ENCODE measurements at places on chromosomes 1 and 21.

DNA sequence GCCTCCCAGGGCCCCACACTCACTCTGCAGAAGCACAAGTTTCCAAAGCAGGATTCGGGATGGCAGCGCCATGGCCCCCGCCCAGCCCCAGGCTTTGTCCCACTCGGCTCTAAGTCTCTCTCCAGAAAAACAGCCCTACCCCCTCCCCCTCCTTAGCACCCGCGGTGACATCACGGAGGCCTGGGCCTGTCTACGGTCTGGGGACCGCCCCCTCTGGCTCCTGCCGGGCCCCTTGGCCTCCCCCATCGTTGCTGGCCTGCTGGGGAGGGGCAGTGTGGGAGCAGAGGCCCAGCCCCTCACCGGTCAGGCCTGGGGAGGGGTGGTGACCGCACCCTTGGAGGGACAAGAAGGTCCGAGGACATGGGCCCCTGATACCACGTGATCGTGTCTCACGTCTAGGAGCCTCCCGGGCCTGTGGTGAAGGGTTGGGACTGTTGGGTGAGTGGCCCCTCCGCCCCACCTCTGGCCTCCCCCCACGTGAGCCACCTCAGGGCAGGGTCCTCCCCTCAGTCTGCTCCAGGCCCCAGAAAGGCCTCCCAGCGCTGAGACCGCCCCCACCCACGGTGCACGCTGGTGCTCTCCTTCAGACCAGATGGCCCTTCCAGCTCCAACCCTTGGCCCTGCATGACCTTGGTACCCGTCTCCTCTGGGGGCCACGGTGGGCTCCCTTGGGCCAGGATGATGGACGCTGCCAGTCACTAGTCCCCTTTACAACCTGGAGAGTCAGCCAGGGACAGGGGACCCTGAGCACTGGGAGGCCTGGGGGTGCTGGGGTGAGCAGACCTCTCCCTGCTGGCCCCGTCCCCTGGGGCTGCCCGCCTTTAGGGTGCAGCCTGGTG is at the start of gene MXRA8:
MXRA8 (minus strand) TSS at position 123 of the 839 bp plus-strand sequence; CDS start at position 72, 51 bp downstream.
- DNase-seq, result no peak

DNA sequence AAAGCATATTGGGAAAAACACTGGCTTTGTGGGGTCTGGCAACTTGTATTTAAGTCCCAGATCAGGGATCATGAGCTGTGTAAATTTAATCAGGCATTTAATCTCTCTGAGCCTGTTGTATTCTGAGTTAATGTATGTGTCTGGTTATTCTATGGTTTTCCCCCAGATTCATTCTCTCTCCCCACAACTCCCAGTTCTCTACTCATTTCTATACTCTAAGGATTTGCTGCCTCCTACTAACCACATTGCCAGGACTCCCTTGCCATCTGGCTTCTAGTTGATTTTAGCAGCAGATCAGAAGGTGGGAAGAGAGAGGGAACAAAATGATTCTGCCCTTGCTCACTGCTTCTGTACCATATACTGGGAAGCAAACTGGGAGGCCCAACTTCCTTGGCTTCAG is 31.4 kb upstream of the S1PR1 start:
- no peak for DNase-seq

- DNase-seq, result no peak
These were observed 28.6 kb downstream of the PUM1 start for GRCh38 chr1:31036749-31037500.

GRCh38 chr1:47564570-47564969 is 126.7 kb downstream of the FOXD2 start:
- DNase-seq, result no peak

DNA sequence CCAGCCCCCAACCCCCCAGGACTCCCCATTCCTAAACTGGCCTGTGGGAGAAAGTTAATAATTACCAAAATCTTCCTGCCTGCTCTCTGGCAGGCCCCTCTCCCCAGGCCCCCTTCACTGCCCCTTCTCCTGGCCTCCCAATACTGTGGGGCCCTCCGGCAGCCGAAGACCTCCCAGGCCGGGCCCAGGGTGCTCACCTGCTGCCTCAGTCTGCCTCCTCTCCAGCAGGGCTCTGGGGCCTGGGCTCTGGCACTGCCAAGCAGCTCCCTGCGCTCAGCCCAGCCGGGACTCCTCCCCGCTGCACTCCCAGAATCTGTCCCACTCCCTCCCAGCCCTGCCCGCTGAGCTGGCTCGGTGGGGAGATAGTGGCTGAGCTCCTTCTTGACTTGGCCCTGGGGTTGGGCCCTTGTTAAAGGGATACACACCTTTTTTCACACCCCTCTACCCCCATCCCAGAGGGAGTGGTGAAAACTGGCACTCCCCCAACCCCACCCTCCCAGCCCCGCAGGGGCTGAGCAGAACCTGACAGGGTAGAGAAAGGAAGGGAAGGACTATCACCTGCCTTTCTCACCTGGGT is at the start of gene S100A16:
S100A16 (minus strand) TSS at position 383 of the 577 bp plus-strand sequence. CDS start 4,986 bp downstream, outside the sequence.
- no peak for DNase-seq

- no peak for DNase-seq
These were observed 119.3 kb downstream of the RERE start for GRCh38 chr1:8698012-8698630.

GRCh38 chr1:117499071-117499470 is 106.8 kb upstream of the TENT5C start:
- DNase-seq, result no peak

- no peak for DNase-seq
These were observed 11.9 kb upstream of the TCP10L start for GRCh38 chr21:32597205-32597604.

GRCh38 chr1:204084247-204084772 is 11.4 kb downstream of the SOX13 start:
- DNase-seq, result no peak

GRCh38 chr1:112054510-112054909 is 65.0 kb upstream of the KCND3 start:
- no peak for DNase-seq

- DNase-seq, result no peak
These were observed 327.3 kb downstream of the RWDD3 start for GRCh38 chr1:95561346-95561745.

DNA sequence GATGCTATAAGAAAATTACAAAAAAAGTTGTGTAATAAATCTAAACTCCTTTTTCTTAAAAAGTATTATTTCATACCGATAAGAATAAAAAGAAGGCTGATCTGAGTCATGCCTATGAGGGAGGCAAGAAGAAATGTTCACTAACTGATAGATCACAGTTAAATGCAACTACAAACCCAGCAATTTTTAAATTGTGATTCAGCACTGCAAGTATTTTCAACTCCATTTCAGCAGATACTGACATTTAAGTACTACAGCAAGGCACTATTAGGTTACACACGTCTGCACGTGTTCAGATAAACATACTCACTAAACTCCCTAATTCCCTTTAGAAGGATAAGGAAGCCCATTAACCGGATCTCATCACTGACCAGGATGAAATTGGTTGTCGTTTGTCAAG is 213.3 kb upstream of the ZRANB2 start:
- no peak for DNase-seq

- no peak for DNase-seq
These were observed 8.8 kb upstream of the IFNLR1 start for GRCh38 chr1:24195874-24196273.

DNA sequence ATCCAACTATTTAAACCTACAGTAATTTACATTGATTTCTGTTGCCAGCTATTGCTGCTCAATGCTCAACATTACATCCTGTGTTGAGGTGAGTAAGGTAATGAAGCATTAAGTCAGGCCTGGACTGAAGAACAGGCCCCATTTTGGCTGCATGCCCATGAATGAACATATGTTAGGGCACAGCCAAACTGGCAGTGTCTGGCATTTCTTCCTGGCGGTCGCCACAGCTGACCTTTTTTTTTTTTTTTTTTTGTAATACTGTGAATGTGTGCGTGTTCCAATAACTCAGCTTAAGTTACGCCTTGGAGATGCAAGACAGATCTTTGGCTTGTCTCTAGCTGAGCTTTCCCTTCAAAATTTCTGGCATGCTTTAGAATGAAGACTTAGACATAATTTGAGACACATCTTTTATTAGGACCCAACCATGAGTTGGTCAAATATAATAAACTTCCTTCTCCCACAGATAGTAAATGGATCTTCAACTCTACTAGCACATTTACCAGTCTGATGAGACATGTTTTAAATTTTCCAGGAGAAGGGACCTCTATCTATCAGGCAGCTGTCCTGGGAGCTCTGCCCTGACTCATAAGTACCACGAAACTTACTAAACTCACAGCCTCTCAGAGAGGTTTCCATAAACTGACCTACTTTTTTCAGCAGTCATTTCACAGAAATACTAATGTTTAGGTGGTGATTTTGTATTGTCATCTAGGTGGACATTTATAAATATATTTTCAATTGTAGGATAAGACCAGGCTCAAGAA is 341.1 kb upstream of the RUNX1 start:
- DNase-seq, result no peak

GRCh38 chr1:87279966-87280535 is 48.6 kb upstream of the LMO4 start:
- DNase-seq, result no peak

DNA sequence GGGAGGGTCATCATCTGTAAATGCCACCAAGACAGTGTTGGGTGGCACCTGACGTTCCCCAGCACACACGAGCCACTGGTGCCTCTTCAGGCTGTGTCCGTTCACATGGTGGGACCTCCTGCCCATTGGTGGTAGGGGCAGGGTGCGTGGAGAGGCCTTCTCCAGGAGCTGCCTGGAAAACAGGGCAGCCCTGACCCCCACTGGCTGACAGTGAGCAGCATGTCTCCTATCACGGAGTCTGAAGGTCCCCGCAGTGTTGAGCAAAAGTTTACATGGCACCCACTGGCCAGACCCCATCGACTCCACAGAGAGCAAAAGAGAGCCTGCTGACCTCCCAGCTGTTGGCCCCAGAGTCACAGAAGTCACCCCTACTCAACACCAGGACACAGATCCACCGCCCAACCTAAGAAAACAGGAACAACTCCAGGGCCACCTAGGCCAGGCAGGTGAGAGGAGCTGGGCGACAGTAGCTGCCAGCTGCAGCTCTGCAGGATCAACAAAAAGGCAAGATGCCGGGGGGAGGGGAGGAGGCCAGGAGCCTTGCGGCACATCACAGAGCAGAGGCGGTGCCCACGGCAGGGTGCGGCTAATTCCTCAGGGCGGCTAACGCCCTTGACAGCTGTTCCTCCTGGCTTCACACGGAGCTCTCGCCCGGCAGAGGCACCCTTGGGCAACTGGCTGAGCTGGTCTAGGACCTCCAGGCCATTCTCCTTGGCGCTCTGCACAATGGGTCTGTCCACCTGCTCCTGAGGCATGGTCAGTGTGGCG is 14.4 kb upstream of the IFI6 start:
- DNase-seq, result no peak

- DNase-seq, result no peak
These were observed at the start of gene EDARADD for GRCh38 chr1:236393681-236394481. TSS of gene EDARADD (plus strand) at chr1:236394286. CDS start at chr1:236394445, 159 bp downstream.

- no peak for DNase-seq
These were observed 114.5 kb downstream of the OMA1 start for GRCh38 chr1:58431901-58432620.

- DNase-seq, result no peak
These were observed 13.0 kb downstream of the CAPN8 start for GRCh38 chr1:223652436-223652941.

DNA sequence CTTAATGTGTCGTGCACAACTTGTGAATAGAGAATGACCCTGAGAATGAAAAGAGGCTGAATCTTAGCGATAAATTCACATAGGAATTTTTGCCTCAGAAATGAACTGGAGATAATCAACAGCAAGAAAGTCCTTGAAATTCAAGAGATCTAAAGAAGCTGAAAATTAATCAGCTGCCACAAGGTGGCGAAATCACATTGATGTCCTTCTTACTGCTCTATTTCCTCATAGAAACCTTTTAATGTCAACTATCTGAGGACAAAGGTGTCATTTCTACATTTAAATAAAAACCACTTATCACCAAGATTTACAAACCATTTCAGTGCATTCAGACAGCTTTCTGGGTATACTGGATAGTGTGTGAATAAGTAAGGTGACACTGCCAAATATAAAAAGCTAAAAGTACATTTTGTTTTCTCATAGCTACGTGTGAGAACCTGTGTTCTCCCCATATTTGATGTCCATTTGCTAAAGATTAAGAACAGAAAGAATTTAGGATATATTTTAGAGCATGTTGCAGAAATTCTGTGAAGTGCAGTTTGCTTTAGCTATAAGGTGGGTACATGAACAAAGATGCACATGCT is 485.3 kb upstream of the PTBP2 start:
- peak; percentile 22 for DNase-seq

- no peak for DNase-seq
These were observed 1.9 kb downstream of the PPFIA4 start for GRCh38 chr1:203028067-203028783.

DNA sequence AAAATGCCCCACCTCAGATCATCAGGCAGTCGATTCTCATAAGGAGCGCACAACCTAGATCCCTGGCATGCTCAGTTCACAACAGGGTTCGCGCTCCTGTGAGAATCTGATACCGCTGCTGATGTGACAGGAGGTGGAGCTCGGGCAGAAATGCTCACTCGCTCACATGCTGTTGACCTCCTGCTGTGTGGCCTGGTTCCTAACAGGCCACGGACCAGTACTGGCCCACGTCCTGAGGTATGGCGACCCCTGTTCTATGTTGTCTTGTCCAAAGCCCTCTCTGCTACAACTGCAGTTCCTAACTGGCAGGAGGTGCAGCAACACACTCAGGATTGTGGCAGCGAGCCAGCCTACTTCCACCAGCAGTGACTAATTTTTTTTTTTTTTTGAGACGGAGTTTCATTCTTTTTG is 70.6 kb downstream of the CLSTN1 start:
- DNase-seq, result no peak

GRCh38 chr21:40886931-40887330 is 40.0 kb upstream of the DSCAM start:
- DNase-seq, result no peak

DNA sequence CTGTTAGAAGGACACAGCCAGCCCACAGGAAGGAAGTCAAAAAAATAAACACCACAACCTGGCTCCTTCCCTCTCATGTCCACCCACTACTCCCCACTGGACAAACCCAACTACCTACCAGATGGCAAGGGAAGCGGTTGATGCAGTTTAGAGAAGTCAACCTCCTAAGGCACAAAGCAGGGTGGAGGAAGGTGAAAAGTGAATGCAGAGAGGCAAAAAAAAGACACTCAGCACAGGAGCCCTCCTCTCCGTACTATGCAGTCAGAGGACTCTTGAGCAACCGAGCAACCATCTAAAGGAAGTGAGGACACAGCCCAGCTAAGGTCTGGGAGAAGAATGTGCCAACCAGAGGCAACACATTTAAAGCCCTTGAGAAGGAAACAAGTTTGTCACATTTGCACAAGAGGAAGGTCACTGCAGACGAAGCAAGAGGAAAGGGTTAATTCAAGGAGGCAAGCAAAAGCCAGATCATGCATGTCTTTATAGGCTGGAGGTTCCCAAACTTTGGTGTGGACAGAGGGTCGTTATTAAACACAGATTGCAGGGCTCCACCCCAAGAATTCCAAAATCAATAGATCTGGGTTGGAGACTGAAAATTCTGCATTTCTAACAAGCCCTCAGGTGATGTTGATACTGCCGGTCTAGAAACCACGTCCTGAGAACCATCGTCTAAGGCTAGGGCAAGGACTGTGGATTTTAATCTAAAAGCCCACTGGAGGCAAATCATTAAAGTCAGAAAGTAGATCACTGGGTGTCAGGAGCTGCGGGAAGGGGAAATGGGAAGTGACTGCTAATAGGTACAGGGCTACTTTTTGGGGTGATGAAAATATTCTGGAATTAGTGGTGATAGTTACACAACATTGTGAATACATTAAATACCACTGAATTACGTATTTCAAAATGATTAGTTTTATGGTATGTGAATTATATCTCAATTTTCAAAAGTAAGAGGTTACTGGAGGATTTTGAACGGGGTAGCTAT is 19.7 kb downstream of the TP53BP2 start:
- DNase-seq, result peak; percentile 14

GRCh38 chr1:208069317-208069716 is 158.4 kb upstream of the CD34 start:
- no peak for DNase-seq

Measured in hematopoietic multipotent progenitor cell (in vitro differentiated cells).